AG04449 (cell line): ENCODE measurements at places on chromosomes 5 and 9.

- no peak for DNase-seq
Observed at GRCh38 chr9:87301371-87301770, 196.3 kb upstream of the DAPK1 start.

DNA sequence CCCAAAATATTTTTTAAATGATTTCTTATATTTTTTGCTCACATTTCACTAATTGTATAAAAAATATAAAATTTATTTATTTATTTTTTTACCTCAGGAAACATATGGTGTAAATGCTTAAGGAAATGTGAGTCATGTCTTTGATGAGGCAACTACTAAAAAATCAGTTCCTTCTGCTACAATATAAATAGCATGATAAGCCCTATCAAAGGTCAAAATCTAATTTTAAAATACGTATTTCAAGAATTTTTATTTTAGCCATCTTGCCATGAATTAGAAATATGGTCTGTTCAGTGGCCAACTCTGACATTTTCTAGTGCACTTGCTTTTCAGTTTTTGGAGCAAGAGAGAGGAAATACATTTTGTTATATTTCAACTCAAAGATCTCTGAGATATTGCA, 50.5 kb downstream of the PDE4D start:
- no peak for DNase-seq

DNA sequence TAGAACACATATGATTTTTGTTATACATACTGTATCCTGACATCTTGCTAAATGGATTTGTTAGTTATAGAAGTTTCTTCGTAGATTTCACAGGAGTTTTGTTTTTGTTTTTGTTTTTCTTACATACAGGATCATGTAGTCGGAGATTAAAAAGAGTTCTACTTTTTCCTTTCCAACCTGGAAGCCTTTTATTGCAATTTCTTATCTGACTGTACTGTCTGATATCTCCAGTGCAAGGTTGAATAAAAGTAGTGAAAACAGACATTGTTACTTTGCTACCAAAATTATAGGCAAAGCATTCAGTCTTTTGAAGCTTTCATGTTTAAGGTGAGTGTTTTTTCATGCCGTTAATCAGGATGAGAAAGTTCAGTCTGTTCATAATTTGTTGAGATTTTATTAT, 117.4 kb upstream of the PRSS3 start:
- no peak for DNase-seq

- DNase-seq: no peak
Observed at GRCh38 chr9:73411494-73411893, 259.8 kb downstream of the ANXA1 start.

DNA sequence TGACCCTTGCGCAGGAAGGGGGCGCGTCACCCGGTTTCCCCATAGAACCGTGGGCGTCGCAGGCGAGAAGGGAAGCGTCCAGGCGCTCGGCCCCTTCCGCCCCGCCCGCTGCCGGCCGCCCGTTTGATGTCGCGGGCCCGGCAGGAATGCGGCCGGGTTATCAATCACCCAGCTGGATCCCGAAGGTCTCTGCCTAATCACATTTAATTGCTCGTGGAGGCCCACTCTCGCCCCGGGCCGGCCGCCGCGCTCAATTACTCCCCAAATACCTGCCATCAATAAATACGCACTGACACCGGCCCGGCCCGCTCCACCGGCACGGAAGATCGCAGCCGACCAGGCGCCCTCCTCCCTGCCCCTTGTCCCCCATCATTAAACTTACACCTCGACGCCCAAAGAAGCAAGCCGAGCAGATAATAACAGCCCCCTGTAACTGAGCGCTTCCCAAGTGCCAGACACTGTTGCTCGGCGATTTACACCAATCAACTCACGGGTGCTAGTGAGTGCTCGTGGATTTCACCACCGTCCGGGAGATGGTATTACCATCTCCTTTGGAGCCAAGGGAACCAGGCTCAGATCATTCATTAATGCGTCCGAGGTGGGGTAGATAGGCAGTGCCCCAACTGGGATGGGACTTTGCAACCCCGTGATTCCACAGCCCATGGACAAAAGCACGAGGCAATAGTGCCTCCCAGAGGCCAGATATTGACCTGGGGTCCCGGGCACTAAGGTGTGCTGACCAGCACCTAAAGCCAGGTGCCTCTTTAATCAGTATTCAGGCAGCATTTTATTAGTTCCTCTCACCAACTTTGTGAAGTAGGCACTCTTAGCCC, 11.3 kb downstream of the MSX2 start:
- DNase-seq: no peak

- DNase-seq: no peak
Observed at GRCh38 chr5:144464306-144464705, 293.6 kb downstream of the KCTD16 start.
